ENCODE measurements at places on chromosomes 2 and 18. TPM values are rescaled to one million over a fixed set of nuclear protein-coding genes. Genes with fewer than 3 reads are reported as not detected.

RAB6D gene
- not detected for total RNA-seq

GRCh38 chr2:236290742-236291425 lies 26.7 kb upstream of the ASB18 start:
- DNase-seq, result no peak

DNA sequence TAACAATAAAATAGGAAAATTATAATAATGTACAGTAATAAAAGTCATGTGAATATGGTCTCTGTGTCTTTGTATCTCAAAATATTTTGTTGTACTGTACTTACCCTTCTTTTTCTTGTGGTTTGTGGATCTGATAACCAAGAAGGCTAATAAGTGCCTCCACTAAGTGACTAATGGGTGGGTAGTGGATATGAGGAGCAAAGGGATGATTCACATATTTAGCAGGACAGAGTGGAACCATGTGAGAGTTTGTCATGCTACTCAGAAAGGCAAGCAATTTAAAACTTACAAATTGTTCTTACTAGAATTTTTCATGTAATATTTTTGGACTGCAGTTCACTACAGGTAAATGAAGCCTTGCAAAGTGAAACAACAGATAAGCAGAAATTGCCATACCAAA lies 1241.2 kb upstream of the CDH2 start:
- DNase-seq, result no peak

- DNase-seq, result no peak
Observed at GRCh38 chr2:177625744-177626650, 233.4 kb downstream of the AGPS start.

Data from thoracic aorta (tissue), 2 donors.